ENCODE measurements at places on chromosomes 3 and 15.

DNA sequence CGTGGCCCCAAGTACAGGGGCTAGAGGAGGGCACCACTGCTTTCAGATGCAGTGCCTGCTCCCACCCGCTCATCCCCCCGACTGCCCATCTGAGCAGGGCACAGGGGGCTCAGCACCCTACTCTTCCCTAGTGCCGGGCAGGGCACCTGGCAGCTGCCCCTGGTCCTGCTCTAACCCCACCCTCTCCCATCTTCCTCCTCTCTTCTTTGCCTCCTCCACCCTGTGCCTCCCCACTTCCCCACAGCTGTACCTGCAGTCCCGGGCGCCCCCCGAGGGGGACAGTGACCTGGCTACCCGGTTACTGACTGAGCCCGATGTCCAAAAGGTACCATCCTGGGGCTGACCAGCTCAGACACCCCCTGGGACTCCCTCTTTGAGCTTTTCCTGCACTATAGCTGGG is 12.8 kb downstream of the NBEAL2 start:
- peaks cover 32% of the 10 kb centered on the region for H3K4me1 ChIP-seq
- no peak for DNase-seq
- H3K36me3 ChIP-seq, result peaks cover 41% of the 10 kb centered on the region
- H3K27ac ChIP-seq, result peak overlapping the region; percentile 20
- H3K27me3 ChIP-seq, result no peaks in the 10 kb centered on the region

DNA sequence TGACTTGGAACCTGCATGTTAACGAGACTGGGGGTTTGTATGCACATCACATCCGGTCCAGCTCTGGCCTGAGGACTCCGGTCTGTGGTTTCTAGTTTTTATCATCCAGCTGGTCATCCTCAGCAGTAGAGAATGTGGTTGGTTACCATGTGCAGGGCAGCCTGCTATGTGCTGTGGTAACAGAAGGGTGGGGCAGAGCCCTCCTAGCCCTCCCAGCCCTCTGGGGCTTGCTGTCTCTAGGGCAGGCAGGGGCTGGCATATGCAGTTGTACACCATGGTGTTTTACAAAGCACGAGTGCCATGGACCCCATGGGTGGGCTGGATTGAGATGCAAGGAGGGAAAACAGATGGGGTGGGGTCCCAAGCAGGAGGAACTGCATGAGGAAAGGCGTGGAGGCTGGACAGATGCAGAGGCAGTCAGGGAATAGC is 70.2 kb downstream of the APBA2 start:
- no peaks in the 10 kb centered on the region for H3K27me3 ChIP-seq
- no peak overlapping the region for H3K4me3 ChIP-seq
- H3K4me1 ChIP-seq, result peaks cover 10% of the 10 kb centered on the region
- H3K36me3 ChIP-seq, result no peaks in the 10 kb centered on the region
- no peak overlapping the region for H3K27ac ChIP-seq
- DNase-seq, result no peak

DNA sequence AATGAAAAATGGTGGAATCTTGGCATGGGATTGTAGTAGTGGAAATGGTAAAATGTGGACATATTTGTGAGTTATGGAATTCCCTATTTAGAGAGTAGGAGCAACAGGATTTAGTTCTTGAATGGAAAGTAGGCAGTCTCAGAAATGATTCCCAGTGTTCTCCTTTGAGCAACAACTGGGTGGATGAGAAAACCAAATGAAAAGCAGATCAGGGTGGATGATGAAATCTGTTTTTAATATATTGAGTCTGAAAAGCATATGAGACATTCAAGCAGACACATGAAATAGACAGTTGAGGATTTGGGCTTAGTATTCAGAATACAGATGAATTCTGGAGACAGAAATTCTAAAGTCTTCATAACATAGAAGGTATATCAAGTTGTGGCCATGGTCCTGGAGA is 451.3 kb downstream of the LPP start:
- no peak for DNase-seq
- H3K4me1 ChIP-seq, result no peaks in the 10 kb centered on the region
- H3K27ac ChIP-seq, result no peak overlapping the region

GRCh38 chr15:38650936-38651327 is 86.3 kb upstream of the RASGRP1 start:
- H3K27ac ChIP-seq, result peak overlapping the region; percentile 90
- no peaks in the 10 kb centered on the region for H3K27me3 ChIP-seq
- peaks cover 10% of the 10 kb centered on the region for H3K36me3 ChIP-seq
- H3K4me1 ChIP-seq, result peaks cover 77% of the 10 kb centered on the region
- no peak for DNase-seq

- peaks cover 11% of the 10 kb centered on the region for H3K27me3 ChIP-seq
- no peaks in the 10 kb centered on the region for H3K36me3 ChIP-seq
- H3K27ac ChIP-seq, result no peak overlapping the region
- H3K4me3 ChIP-seq, result no peak overlapping the region
These were observed 12.4 kb upstream of the SYN2 start for GRCh38 chr3:11991751-11992150.

DNA sequence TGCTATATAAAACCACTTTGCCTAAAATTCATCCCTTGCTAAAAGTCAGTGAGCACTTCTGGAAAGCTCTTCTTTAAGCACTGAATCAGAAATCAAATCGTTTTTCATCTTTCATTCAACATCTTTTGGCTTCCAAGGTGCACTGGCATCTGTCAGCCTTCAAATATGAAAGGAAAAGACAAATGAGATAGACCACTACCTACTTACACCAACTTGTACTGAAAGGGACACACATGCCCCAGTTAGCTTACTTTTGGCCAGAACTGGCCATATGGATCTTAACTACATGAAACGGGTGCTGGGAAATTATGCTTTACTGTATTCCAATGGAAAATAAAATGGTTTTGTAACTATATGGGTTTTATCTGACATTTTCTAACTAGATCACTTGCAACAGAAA is 332.0 kb upstream of the ARPP21 start:
- no peak overlapping the region for H3K27ac ChIP-seq
- H3K4me1 ChIP-seq, result no peaks in the 10 kb centered on the region
- no peak overlapping the region for H3K4me3 ChIP-seq
- DNase-seq, result no peak
- H3K36me3 ChIP-seq, result no peaks in the 10 kb centered on the region

DNA sequence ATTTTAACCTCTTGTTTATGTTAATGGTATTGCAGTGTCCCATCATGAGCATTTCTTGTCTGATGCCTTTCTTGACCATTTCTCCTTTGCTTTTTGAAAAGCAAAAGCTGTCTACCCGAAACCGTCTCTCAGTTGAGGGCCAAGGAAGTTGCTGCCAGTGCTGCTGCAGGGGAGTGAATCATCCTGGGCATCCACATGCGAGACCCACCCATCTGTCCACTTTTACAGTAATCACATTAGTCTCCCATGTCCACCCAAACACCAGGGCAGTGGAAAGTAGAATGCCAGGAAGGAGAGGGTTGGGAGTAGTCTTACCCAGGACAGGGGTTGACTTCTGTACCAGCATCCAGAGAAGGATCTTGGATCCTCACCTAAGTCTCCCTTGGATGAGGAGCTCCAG is 48.6 kb upstream of the TEX264 start:
- H3K36me3 ChIP-seq, result peaks cover 3% of the 10 kb centered on the region
- DNase-seq, result no peak
- no peaks in the 10 kb centered on the region for H3K27me3 ChIP-seq
- no peak overlapping the region for H3K27ac ChIP-seq
- no peak overlapping the region for H3K4me3 ChIP-seq

DNA sequence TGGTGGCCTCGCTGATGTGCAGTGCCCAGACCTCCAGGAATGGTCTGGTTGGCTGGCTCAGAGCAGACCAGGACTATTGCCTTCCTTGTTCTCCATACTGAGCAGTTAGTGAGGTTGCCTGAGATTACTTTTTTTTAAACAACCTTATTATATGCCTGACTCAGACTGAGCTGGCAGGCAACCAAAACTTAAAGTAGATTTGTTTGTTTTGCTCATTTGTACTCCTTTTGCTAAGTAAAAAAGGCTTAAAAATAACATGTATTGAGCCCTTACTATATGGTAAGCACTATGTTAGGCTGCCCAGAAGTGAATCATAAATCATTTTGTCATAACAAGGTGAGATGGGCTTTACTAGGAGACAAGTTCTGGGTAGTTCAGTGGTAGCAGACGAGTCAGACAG is 92.4 kb downstream of the GHSR start:
- peaks cover 2% of the 10 kb centered on the region for H3K4me1 ChIP-seq
- H3K36me3 ChIP-seq, result peaks cover 6% of the 10 kb centered on the region
- DNase-seq, result no peak
- no peaks in the 10 kb centered on the region for H3K27me3 ChIP-seq
- no peak overlapping the region for H3K4me3 ChIP-seq

DNA sequence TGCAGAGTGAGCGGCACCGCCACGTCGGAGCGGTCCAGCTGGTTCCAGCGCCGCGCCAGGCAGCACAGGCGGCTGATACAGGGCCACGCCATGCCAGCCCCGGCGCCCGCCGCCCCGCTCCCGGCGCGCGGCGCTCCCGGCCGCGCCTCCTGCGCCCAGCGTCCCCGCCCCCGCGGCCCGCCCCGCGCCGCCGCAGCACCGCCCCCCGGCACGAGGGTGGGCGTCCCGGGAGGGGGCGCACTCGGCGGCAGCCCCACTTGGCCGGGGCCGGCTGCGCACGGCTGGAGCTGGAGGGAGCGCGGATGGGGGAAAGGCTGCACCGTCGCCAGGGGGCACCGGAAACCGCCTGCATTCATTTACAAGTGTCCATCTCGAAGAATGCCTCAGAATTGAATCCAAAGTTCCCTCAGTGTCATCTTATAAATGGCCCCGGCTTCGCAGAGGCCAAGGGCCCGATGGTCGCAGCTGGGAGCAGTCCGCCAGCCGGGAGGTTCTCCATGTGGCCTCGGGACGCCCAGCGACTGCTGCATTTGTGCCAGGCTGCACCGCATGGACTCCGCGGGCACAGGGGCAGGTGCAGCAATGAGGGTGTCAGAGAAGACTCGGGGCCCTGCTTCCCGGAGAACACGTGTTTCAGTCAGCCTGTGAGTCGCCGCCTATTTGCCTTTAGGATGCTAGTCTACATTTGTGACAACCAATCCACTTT is at the start of gene MAP6D1:
MAP6D1 (minus strand) TSS at position 122 of the 706 bp plus-strand sequence; CDS start at position 92, 30 bp downstream.
- peak within 1 kb of the TSS; percentile 11 for H3K27ac ChIP-seq
- DNase-seq, result peak; percentile 76
- H3K36me3 ChIP-seq, result peaks cover 20% of the 10 kb centered on the region
- peaks cover 14% of the 10 kb centered on the region for H3K27me3 ChIP-seq
- H3K4me1 ChIP-seq, result peaks cover 12% of the 10 kb centered on the region

DNA sequence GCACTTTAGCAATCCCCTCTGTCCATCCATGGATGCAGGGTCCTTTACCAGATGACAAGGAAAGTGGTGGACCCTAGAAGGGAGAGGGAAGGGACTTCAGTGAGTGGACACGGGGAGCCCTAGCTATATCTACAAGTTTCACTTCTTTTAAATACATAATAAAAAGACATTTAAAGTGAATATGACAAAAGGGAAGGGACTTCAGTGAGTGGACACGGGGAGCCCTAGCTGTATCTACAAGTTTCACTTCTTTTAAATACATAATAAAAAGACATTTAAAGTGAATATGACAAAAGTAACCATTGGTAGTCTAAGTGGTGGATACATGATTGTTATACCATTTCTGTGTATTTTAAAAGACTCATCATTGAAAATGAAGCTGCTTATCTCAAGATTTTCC is 81.9 kb upstream of the HES1 start:
- no peak overlapping the region for H3K4me3 ChIP-seq
- no peaks in the 10 kb centered on the region for H3K36me3 ChIP-seq
- H3K27me3 ChIP-seq, result peaks cover 17% of the 10 kb centered on the region
- H3K4me1 ChIP-seq, result peaks cover 13% of the 10 kb centered on the region
- H3K27ac ChIP-seq, result no peak overlapping the region

DNA sequence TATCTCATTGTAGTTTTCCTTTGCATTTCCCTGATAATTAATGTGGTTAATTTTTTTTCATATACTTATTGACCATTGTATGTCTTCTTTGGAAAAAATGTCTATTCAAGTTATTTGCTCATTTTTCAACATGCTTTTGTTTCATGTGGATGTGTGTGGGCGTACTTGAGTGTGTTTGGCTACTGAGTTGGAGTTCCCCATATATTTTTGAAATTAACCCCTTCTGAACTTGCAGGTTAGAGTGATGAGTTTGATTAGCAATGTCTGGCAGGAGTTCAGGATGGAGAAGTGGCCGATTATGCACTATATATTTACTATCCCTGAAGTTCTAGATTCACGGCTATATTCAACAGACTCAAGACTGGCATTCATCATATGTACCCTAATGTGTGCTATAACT is 250.4 kb upstream of the TTC14 start:
- H3K27ac ChIP-seq, result no peak overlapping the region
- H3K36me3 ChIP-seq, result no peaks in the 10 kb centered on the region
- no peaks in the 10 kb centered on the region for H3K27me3 ChIP-seq
- no peak overlapping the region for H3K4me3 ChIP-seq
- no peaks in the 10 kb centered on the region for H3K4me1 ChIP-seq
- no peak for DNase-seq

GRCh38 chr3:31456373-31456772 is 76.4 kb upstream of the STT3B start:
- H3K4me1 ChIP-seq, result no peaks in the 10 kb centered on the region
- H3K36me3 ChIP-seq, result peaks cover 1% of the 10 kb centered on the region
- DNase-seq, result no peak
- H3K27ac ChIP-seq, result no peak overlapping the region

Measured in activated CD4-positive, alpha-beta T cell treated with anti-CD3 and anti-CD28 coated beads, Interleukin-2, amount 10 ng/mL, durations not matched to agents 24 days and 14 days (primary cell).